Effector CD4-positive, alpha-beta T cell (primary cell): ENCODE measurements at places on chromosomes 6 and 20.

GRCh38 chr6:150491131-150491810, 108.4 kb upstream of the PLEKHG1 start:
- no peak for DNase-seq

GRCh38 chr6:30828027-30828962, 56.0 kb upstream of the DDR1 start:
- DNase-seq: peak; percentile 73

DNA sequence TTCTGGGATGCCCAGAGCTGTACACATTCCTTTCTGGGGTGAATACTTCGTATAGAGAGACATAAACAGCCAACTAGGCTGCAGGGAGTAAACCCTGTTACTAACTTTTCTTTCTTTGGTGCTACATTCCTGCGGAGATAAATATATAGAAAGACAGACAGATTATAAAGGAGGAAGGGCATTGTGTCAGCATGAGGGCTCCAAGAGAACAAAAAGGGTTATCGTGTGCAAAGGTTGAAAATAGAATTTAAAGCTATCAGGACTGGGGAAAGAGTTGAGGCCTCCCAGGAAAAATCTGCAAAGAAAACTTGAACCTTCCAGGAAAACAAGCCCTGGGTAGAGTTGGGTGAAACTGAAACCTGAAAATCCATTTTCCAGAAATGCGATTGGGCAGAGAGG, 68.0 kb downstream of the TMEM170B start:
- DNase-seq: no peak

GRCh38 chr6:1379017-1379787, 10.2 kb upstream of the FOXF2 start:
- DNase-seq: no peak

DNA sequence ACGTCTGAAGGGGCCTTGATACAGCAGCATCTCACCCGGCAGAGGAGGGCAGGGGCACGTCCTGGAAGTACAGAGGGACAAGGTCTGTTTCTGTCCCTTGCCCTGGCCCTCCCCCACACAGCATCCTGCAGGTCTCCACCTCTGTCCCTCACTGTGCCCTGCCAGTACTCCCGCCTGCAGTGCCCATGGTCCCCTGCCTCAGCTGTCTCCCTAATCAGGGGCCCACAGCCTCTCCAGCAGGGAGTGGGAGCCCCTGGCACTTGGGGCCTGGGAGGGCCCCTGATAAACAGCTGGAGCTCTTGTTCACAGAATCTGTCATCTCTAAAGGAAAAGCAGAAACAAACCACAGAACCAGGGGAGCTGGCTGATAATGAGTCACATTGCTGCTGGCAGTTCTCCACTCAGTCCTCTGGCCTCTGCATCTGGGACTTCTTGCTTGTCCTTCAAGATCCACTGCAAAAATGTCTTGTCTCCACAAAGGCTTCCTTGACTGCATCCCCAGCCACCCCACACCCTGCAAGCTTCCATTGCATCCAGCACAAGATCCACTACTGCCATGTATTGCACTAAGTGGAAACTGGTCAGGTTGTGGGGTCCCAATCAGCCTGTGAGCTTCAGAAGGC, 33.2 kb upstream of the TAF8 start:
- no peak for DNase-seq

GRCh38 chr6:167141667-167142432, 15.9 kb downstream of the GPR31 start:
- DNase-seq: peak; percentile 34

DNA sequence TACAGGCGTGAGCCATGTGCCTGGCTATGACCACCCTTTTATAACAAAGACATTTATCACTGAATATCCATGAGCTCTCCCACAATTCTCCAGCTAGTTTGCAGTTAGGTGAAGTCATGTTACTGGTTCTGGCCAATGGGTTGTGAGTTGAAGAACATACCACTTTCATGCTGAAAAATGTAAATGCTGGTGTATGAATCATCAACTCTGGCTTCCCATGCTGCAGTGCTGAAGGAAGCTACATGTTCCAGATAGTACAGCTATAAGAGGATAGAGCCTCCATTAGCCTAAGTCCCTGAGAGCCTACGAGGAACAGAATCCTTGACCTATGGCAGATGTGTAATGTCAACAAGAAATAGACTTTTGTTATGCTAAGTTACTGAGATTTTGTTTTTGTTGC, 180.4 kb downstream of the BTBD9 start:
- DNase-seq: no peak

DNA sequence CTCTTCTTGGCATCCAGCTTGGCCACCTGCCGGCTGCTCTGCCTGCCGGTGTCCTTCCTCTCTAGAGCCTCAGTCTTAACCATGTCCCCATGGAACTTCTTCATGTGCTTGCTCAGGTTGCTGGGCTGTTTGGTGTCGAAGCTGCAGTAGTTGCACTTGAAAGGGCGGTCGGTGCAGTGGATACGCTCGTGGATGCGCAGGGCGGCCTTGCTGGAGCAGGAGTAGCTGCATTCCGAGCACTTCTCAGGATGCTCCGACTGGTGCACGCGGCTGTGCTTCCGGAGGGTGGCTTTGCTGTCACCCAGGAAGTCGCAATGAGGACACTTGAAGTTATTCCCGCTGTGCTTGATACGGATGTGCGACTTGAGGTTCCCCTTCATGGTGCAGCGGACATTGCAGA, 38.7 kb downstream of the ZFP64 start:
- DNase-seq: no peak

DNA sequence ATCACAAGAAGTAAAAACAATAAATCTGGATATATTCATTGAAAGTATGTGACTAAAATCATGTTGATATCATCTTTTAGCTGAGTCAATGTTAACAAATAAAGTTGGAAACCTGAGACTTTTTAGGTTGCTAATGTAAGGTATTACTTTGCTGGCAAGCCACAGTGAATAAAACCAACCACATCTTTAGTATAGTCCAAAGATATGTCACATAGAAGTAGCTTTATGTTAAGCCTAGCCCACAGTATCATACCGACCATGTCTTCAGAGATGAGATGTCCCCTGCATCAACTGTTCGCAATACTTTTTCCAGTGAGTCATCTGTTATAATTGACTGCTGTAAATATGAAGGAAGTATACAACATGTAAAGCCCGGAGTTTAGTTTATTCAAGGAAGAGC, 107.6 kb upstream of the MCHR2 start:
- no peak for DNase-seq

- DNase-seq: no peak
These were observed 41.6 kb upstream of the RPN2 start for GRCh38 chr20:37137547-37137946.

DNA sequence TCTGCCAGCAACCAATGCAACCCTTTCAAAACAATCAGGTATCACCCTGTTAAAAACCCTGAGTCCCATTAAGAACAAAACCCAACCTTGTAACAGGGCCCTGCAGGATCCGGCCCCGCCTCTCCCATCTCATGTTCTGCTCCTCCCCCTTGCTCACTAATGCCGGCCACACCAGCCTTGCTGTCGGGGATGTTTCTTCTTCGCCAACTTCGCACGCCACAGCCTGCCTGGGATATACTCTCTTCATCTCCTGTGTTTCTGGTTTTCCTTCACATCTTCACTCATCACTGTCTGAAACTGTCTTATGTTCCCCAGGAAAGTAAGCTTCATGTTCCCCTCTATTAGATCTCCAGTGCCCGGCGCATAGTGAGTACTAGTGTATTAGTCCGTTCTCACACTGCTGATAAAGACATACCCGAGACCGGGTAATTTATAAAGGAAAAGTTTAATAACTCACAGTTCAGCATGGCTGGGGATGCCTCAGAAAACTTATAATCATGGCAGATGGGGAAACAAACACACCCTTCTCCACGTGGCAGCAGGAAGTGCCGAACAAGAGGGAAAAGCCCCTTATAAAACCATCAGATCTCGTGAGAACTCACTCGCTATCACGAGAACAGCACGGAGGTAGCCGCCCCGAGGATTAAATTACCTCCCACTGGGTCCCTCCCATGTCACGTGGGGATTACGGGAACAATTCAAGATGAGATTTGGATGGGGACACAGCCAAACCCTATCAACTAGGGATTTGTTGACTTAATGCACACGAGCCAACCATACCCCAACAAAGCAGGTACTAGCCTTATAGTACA, 5.1 kb downstream of the TP53RK start:
- no peak for DNase-seq

DNA sequence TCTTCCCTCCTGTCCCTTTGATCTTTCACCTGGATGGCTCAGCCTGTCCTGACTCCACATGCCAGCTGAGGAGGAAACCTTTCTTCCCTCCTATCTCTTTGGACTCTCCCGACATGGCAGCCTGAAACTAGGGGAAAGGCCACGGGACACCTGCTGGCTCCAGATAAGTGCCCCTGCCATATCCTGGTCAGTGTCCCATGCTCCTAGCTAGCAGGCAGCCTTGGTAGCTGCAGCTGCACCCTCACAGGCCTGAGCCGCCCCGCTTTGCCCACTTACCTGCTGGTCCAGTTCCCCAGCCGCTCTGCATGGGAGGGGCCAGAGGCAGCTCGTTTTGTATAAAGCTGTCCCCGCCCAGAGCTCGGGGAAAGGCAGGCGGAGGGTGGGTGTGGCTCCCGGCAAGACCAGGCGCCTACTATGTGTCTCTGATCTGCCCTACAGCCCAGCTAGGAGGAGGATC, 7.4 kb upstream of the SLC52A3 start:
- DNase-seq: no peak

DNA sequence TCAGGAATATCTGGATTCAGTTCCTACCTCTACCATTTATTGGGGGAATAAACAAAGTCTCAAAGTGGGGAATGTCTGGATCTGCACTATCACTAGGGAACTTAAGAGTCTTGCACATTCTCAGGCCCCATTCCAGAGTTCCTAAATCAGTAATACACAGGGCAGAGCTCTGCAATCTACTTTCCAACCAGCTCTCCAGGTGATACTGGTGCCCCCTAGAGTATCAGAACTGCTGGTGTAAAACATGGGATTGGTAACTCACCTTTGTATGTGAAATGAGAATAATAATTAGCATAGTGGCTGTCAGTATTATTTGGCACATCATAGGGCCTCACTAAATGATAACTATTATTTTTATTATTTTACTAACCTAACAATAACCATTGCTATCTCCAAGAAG, 278.8 kb upstream of the IMPG1 start:
- DNase-seq: no peak

DNA sequence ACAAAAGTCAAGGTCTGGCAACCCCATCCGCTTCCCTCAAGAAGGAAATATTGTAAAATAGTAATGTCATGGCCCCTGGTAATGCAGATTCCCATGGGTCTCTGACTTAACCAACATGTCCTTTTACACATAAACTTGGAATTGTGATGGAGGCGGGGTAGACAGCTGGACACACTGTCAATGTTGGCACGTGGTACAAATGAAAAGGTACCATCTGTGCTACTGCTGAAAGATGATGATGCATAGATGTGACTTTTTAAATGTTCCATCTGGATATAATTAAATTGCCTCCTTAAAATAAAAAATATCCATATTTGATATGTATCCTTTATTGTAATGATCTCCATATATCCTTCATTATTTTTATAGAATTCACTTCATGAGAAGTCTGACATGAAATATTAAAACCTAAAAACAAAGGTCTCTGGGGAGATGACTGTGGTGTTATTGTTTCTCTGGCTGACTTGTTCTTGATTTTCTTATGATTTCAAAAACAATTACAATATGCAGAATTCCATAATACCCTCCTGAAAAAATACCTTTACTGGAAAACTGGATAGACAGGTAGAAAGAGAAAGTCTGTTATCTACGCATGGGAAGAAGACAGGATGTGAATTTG, 104.5 kb downstream of the MKKS start:
- DNase-seq: no peak

DNA sequence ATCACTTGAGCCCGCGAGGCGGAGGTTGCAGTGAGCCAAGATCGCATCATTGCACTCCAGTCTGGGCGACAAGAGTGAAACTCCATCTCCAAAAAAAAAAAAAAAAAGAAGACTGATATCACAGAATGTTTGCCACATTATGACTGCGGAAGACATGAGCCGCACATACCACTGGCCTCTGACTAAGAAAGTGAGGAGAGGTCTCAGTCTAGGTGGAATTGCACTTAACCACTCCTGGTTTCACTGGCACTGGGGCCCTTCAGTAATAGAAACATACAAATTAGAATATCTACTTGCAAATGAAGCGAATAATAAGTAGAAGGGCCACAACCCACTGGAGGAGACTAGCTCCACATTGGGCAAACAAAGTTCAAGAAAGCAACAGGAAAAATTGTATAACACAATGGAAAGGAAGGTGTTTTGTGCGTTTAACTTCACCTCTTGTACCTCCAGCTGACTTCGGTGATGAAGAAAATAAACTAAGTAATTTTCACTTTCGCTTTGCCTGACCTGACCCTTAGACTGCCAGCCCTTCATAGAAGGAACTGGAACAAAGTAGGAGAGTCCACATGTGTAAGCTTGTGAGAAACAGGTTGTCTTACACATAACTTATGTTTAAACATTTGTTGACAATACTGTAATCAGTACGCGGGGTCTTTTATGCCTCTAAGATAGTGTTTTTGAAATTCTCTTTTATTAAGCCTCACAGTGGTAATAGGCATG, 147.5 kb upstream of the TSHZ2 start:
- DNase-seq: no peak

DNA sequence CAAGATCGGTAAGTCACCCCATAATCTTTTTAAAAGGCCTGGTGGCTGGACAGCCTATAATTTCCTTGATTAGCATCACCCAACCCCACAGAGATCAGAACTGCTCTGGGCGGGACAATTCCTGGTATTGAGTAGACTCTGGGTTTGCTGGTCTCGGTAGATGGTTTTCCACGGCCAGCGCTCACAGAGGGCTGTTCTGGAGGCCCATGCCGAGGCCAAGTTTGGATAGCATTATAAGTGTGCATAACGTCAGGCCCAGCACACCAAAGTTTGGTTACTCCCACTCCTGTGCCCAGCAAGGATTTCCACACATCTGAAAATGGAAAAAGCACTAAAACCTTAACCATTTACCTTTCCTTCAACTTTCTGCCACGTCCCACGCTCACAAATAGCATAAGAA, 104.7 kb upstream of the RREB1 start:
- DNase-seq: no peak

- DNase-seq: no peak
These were observed 102.2 kb downstream of the DACT2 start for GRCh38 chr6:168217216-168217879.

DNA sequence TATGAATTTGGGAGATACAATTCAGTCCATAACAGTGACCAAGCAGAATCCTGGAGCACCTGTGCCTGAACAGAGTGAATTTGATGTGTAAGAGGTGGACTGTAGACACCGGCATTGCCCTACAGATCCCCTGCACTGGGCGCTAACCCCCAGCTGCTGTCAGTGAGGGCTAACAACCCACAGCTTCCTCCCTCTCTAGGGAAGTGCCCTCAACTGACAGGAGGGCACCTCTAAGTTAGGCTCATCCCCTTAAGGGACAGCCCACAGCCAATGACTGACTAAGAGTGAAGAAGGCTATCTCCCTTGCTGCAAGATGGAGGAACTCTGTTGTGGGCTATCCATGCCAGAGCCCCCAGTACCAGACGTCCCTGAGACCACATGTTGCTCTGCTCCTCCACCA, 15.3 kb upstream of the BPIFB1 start:
- DNase-seq: no peak
